Activated gamma-delta T cell treated with Interleukin-2 at 50 U/mL for 16 hours (primary cell): ENCODE measurements at places on chromosomes 6 and 20.

DNA sequence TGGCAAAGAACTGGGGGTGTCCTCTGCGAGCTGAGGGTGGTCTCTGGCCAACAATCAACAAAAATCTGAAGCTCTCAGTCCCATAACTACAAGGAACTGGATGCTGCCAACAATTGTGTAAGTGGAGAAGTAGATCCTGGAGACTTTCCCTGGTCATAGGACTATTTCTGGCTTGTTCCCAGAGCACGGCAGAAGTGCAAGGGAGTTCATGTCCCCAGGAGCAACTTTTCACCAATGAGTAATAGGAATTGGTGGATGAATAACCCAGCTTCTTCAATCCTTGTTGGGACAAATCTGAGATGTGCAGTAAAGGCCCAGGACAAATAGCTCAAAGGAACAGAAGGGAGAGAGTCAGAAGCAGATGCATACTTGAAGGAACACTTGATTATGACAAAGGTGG lies 95.5 kb downstream of the QRSL1 start:
- DNase-seq, result no peak

DNA sequence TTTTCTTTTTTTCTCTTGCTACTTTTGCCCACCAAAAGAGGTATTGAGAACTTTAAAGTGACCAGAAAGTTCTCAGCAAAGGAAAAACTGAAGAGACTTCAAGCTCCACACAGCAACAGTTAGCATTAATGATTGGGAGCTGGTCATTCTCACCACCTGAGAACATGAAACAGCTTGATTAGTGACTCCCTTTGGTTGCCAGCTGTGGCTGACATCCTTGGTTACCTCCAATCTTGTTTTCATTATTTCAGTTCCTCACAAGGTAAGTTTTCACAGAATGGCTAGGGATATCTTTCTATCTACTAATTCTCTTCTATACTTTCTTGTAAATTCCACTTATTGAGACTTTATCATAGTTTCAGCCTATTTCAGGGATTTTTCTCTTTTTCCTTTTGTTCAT lies 427.9 kb downstream of the QKI start:
- no peak for DNase-seq

GRCh38 chr20:54494303-54495006 lies 19.1 kb downstream of the DOK5 start:
- DNase-seq, result no peak

GRCh38 chr6:96624957-96625356 lies 62.0 kb downstream of the FHL5 start:
- no peak for DNase-seq

- DNase-seq, result no peak
These were observed 62.9 kb downstream of the CARMIL1 start for GRCh38 chr6:25341923-25342619.

DNA sequence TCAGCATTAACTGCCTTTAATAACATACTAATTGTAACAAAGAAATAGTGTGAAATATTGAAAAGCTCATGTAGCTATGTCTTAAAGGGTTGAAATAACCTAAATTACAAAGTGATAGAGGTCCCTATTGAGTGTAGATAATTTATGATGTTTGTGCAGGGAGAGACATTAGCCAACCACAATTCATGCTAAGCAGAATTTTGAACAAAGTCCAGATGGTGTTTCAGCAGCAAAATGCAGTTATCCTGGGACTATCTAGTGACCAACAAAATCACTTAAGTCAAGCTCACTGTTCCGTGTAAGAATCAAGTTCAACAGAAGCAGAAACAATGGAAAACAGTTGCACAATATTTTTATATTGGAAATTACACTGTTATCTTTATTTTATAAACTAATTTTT lies 218.5 kb downstream of the SIM1 start:
- DNase-seq, result no peak

DNA sequence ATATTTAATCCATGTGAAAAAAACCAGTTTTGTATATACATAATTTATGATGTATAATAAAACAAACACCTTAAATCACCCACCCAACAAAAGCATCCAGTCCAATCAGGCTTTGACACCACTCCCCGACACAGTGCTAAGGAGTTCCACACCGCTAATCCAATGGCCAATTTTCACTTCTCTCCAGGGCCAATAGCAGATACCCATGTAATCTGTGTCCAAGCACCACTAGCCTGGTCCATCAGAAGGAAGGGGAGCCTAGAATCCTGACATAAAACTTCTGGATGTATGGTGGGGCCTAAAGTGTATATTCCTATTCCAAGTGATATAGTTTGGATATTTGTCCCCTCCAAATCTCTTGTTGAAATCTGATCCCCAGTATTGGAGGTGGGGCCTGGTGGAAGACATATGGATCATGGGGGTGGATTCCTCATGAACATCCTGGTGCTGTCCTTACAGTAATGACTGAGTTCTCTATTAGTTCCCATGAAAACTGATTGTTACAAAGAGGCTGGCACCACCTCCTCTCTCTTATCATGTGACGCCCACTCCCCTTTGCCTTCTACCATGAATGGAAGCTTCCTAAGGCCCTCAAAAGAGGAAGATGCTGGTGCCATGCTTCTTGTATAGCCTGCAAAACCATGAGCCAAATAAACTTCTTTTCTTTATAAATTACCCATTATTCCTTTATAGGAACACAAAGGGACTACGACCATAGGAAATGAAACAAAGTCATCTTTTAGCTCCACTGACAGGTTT lies 20.8 kb downstream of the RALGAPA2 start:
- no peak for DNase-seq

DNA sequence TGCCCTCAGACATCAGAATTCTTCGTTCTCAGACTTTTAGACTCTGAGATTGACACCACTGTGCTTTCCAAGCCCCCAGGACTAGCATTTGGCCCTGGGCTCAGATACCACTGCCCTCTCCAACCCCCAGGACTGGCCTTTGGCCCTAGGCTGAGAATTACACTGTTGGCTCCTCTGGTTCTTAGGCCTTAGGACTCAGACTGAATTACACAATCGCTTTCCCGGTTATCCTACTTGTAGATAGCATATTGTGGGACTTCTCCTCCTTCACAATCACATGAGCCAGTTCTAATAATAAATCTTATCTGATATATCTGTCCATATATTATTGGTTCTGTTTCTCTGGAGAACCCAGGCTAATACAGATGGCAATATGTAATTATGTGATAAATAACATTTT lies 1725.5 kb downstream of the GRIK2 start:
- DNase-seq, result no peak

GRCh38 chr6:74268815-74269599 lies 573.0 kb downstream of the CD109 start:
- DNase-seq, result no peak

- DNase-seq, result no peak
These were observed 178.4 kb upstream of the ARID1B start for GRCh38 chr6:156598855-156599180.
